ENCODE measurements at places on chromosomes 12 and 14. TPM values are rescaled to one million over a fixed set of nuclear protein-coding genes. Genes with fewer than 3 reads are reported as not detected.

PRR4 gene
- 7.1 TPM for total RNA-seq

- no peak for DNase-seq
These were observed 107.9 kb downstream of the ALG10B start for GRCh38 chr12:38424436-38424835.

DNA sequence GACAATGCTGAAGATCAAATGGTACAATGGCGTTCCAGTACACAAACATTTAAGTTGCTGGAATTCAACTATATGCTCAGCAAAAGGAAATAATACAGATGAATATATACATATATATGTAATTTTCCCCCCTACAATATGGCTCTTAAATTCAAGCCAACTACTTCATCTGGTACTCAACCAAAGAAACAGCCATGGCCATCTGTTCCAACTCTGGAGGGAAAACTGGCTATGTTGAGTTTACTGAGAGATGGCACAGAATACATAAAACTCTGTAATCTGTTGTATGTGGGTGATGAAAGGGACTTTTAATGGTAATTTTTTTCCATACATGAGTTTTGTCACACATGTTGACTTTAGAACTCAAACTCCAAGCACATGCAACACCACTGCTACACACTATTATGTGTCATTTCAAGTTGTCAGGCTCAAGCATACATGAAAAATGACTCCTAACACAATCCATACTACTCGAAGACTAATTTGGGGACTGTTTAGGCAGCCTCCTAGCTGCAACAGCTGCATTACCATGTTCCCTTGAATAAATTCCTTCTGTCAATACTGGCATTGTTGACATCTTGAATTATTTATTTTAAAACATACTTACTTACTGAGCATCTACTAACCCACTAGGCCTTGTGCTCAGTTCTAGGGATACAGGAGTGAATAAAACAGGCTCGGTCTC lies 38.2 kb upstream of the MAP3K9 start:
- DNase-seq, result no peak

DNA sequence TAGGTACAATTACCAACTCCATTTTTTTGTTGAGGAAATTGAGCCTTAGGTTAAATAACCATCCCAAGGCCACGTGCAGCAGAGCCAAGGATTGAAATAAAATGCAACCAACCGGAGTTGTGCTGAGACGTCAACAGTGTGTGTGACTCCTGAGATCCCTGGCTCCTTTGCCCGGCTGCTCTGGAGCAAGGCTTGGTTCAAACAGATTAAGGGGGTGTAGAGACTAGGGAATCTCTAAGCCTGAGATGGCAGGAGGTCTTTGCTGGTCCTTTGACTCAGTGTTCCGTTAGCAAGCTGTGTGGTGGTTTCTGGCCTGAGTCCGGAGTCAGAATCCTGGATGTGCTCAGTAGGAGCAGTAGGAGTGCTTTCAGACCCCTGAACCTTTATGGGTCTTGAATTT lies 1.4 kb upstream of the SLC8A3 start:
- no peak for DNase-seq

DNA sequence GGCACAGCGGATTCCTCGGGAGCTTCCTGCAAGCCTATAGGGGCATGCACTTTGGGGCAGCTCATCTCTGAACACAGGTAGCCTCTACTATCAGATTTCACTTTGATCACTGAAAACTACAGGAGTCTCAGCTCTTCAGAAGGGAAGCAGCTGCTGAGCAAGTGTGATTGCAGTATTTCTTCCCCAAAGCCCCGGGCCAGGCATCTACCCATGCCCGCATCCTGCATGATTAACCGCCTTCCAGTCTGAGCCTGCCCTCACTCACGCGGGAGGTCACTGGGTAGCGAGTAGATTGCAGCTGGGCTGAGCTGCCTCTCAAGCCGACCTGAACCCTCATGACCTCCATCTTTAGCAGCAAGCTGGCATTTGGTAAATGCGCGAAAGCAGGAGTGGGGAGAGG lies 334.7 kb downstream of the DPF3 start:
- no peak for DNase-seq

Measured in PC-9 (cell line).